ENCODE measurements at places on chromosomes 7 and 10.

DNA sequence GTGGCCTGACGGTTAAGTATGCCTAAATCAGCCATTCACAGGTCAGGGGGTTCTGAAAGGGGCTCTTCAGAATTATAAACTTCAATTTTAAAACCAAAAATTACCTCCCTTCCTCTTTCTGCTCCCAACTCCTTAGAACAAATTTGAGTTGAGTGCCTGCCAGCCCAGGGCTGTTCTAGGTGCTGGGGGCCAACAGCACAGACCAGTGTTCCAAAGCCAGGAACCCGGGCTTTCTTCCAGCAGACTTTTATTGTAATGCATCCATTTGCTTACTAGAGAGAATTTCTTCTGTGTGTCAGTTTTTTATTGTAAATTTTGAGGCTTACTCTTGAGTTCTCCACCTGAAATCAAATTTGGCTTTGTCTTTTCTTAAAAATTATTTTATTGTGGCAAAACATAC lies 238.5 kb downstream of the CACNB2 start:
- no peak for DNase-seq

- no peak for DNase-seq
Measured at GRCh38 chr7:148261996-148262688, 328.4 kb upstream of the C7orf33 start.

GRCh38 chr10:87829986-87830729 lies 12.1 kb upstream of the ATAD1 start:
- no peak for DNase-seq

- DNase-seq, result no peak
Measured at GRCh38 chr7:5429253-5429856, 5.7 kb upstream of the TNRC18 start.

- no peak for DNase-seq
Measured at GRCh38 chr10:104622598-104623209, 18.4 kb upstream of the SORCS3 start.

GRCh38 chr10:34698979-34699378 lies 116.1 kb downstream of the PARD3 start:
- no peak for DNase-seq

GRCh38 chr7:138407792-138408191 lies 52.3 kb upstream of the TRIM24 start:
- DNase-seq, result no peak

DNA sequence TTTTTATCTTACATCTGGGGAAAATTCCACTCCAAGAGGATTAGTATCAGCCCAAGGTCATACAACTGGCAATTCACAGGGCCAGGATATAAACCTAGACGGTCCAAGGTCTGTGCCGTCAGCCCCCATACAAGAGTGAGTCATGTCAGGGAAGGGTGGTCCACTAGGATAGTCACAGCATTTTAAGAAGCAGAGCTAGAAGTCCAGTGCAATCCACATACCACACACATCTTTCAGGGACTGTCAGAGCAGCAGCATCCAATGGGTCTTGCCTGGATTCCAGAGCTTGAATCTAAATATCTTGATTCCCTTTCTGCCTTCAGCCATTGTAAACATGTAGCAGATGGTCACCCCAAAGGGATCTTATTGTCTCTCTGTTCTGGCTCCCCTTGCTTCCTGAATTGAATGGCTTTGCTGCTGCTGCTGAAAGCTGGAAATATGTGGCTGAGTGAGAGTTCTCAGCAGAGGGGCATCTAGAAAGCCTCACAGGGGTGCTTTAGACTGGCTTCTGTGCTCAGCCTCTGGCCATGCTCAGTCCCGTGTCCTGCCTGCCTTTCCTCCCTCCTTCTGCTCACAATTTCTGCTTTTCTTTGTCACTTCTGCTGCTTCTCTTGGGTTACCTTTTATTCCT lies 9.9 kb upstream of the OR6V1 start:
- DNase-seq, result no peak

DNA sequence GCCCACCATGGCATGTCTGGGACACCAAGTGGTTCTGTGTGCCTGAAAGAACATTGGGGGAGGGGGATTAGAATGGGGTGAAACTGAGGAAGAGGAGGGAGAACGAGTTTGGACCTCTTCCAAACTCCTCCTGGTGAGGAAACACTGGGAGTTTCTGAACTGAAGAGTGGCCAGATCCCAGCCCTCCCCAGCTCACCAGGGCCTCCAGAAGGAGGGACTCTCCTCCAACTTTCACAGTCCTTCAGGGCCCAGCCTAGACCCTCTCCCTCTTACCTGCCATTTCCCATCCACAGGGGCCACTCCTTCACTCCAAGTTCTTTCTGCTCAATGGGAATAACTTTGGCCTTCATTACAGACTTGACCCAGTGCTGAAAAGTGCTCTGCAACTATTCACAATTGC lies 132.0 kb upstream of the FOXK1 start:
- DNase-seq, result no peak

GRCh38 chr10:49313501-49314070 lies 14.6 kb downstream of the C10orf71 start:
- no peak for DNase-seq

DNA sequence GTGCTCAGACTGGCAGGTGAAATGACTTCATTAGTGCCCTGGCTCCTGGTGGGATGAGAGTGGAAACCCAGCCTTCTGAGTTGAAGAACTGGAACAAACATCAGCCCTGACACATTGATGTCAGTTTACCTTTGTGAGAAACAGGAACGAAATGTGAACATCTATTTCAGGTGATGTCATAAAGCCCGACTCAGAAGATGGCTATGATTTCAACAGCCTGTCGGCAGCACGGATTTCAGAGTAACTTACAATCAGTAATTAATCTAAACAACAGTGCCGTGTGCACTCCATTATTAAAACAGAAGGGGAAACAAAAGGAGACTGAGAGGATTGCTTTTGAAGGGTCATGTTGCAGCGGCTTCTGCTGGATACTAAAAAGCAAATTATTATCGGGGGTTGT lies 243.2 kb downstream of the FRMD4A start:
- no peak for DNase-seq

- no peak for DNase-seq
Measured at GRCh38 chr10:51862149-51862548, 162.8 kb upstream of the CSTF2T start.

- DNase-seq, result peak; percentile 45
Measured at GRCh38 chr10:43594944-43595589, 11.2 kb upstream of the ZNF485 start.

DNA sequence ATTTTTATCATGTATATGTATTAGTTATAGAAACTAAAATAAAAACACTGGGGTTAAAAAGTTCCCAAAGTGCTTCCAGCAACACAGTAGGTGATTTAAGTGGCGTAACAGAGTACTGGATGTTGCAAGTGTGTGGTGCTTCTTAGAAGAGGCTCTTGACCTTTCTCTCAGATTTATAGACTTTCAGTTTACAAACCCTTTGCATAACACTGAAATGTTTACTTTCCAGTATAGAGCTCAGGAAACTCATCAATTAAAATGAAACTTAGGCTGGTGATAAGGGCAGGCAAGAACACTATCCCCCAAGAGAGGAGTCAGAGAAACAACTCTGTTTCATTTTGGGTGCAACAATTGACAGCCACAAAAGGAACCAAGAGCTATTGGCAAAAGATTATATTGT lies 27.5 kb upstream of the SMC3 start:
- no peak for DNase-seq

GRCh38 chr10:102229810-102230263 lies 3.7 kb downstream of the ELOVL3 start:
- DNase-seq, result peak; percentile 92
